GDM1 (cell line): ENCODE measurements at places on chromosomes 13 and 19.

GRCh38 chr13:98401934-98402333 is 175.0 kb downstream of the STK24 start:
- no peak for DNase-seq

GRCh38 chr13:71516521-71516920 is 350.5 kb downstream of the DACH1 start:
- DNase-seq = no peak

- peak; percentile 54 for DNase-seq
These were observed 25.4 kb downstream of the HPN start for GRCh38 chr19:35066691-35067563.

DNA sequence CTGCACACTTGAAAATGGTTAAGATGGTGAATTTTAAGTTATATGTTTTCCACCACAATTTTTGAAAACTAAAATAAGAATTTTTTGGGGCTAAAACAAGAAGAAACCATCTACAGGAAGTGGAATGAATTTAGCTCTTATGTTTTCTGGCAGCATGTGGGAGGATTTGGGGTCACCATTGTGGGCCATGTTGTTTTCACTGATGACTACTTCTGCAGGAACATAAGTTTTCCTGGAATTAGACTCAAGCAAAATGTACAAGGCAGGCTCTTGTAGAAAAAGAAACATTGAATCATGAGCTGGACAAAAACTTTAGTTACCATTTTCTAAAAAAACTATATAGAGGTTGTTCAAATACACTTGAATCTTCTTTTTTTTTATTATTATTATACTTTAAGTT is 125.3 kb upstream of the C1QTNF9B start:
- DNase-seq = no peak

GRCh38 chr13:98284679-98285078 is 107.6 kb upstream of the RNF113B start:
- DNase-seq = no peak

GRCh38 chr19:6199240-6199994 is 64.0 kb downstream of the ACSBG2 start:
- peak; percentile 99 for DNase-seq

DNA sequence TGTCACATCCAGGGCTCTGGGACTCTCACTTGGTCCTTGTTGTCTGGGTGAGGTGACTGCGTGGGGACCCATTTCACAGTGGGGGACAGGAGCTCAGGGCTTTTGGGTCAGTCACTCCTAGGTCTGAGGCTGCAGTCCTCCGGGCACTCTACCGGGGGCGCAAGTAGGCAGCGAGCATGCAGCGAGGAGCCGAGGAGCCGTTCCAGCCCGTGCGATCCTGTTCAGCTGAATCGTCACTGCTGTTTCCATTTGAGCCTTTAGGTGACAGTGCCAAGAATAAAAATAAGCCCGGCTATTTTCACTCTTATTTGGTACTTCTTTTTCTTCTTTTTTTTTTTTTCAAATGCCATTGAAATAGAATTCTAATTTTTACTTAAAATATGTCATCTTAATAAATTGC is 126.5 kb downstream of the ZNF536 start:
- no peak for DNase-seq

- DNase-seq = no peak
These were observed 40.9 kb downstream of the DEDD2 start for GRCh38 chr19:42176649-42176989.

GRCh38 chr13:39481491-39481890 is 121.5 kb downstream of the LHFPL6 start:
- no peak for DNase-seq

GRCh38 chr19:56252699-56253422 is 19.7 kb upstream of the EDDM13 start:
- peak; percentile 8 for DNase-seq

DNA sequence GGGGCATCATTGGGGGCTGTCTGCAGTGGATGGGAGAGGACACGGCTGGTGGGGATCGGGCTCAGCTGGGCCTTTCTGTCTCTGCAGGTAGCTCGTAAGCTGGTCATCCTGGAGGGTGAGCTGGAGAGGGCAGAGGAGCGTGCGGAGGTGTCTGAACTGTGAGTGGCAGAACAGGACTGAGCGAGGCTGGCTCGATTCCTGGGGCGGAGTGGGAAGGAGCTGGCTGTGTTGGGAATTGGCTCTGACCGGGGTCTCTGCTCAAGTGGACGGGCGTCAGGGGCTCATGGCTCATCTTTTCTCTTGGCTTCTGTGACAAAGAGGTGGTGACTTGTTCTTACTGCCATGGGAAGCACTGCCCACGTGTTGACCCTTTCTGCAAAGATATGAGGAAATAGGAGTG is 11.6 kb downstream of the TPM4 start:
- no peak for DNase-seq

GRCh38 chr19:4088975-4089374 is 22.3 kb upstream of the ZBTB7A start:
- DNase-seq = peak; percentile 90

- no peak for DNase-seq
These were observed 67.1 kb upstream of the KPNA3 start for GRCh38 chr13:49859560-49859959.

DNA sequence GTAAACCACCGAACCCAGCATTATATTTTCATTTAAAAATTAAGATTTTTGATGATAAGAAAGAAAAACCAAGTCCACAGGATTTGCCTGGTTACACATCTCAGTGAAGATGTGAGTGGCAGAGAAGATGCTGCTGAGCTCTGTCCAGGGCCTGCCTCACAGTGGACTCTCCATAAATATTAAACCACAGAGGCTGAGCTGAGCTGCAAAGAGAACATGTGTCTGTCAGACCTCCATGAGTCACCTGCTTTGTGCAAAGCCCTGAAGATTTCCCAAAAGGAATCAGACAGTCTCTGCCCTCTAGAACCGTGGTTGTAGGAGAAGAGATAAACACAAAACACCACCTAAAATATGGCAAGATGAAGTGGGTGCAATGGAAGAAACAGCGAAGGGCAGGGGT is 127.2 kb upstream of the TSC22D1 start:
- DNase-seq = no peak

- DNase-seq = no peak
These were observed 44.9 kb downstream of the LYL1 start for GRCh38 chr19:13057744-13058143.

DNA sequence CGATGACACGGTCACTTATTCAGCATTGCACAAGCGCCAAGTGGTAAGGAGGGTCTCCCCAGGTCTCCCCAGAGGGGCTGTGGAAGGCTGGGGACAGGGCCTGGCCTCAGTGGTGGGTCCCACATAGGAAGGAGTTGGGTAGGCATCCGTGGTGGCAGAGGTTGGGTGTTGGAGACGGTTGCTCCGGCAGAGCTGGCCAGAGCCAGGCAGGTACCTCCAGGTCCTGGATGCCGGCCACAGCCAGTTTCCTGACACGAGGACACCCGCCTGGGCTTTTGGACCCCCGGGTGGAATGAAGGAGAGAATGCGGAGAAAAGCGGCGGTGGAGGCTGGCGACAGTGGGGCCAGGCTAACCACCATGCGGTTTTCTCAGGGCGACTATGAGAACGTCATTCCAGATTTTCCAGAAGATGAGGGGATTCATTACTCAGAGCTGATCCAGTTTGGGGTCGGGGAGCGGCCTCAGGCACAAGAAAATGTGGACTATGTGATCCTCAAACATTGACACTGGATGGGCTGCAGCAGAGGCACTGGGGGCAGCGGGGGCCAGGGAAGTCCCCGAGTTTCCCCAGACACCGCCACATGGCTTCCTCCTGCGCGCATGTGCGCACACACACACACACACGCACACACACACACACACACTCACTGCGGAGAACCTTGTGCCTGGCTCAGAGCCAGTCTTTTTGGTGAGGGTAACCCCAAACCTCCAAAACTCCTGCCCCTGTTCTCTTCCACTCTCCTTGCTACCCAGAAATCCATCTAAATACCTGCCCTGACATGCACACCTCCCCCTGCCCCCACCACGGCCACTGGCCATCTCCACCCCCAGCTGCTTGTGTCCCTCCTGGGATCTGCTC is 1.3 kb upstream of the FFAR1 start:
- DNase-seq = peak; percentile 51

DNA sequence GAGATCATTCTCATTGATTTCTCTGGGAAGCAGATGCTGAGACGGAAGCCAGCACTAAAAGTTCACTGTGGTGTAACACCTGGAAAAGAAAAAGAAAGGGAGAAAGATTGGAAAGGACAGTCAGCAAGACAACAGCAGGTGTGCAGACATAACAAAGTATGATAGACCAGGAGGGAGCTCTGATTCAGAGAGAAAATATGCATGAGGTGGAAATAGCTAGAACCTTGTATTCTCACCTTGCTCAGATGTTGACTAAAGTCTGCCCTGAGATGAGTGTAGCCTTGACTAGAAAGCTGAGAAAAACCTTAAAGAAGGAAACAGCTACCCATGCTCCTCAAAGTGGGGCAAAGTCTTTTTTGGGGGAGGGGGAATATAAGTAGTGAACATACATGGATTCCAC is 1711.8 kb downstream of the EFNB2 start:
- DNase-seq = no peak

DNA sequence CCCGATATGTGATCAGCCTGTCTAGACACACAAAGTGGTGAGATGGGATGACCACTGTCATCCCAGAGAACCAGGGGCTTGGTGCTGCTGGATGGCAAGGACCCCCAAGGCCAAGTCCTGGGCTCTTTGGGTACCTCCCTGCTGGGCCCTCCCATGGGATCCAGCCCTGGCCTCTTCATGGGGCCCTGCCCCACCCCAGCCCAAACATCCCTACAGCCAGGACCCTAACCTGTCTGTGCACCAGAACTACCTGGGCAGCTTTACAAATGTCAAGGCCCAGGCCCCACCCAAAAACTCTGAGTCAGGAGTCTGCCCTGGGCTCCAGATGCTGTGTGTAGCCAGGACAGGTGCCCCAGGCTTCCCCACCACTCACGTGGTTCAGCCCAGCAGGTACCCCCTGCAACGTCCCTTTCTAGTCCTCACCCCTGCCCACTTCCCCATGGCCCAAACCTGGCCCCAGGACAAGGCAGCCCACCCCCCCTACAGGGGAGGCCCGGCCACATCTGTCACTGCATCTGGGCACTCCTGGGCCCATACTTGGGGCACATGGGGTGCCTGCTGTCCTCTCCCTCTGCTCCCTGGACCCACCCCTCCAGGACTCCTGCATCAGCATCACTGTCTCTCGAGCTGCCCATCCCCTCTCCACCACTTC is 233.5 kb downstream of the TUBA3C start:
- no peak for DNase-seq

- DNase-seq = no peak
These were observed 1.4 kb downstream of the CEACAM18 start for GRCh38 chr19:51479531-51480331.

GRCh38 chr13:79679334-79679733 is 198.4 kb downstream of the NDFIP2 start:
- DNase-seq = peak; percentile 14

DNA sequence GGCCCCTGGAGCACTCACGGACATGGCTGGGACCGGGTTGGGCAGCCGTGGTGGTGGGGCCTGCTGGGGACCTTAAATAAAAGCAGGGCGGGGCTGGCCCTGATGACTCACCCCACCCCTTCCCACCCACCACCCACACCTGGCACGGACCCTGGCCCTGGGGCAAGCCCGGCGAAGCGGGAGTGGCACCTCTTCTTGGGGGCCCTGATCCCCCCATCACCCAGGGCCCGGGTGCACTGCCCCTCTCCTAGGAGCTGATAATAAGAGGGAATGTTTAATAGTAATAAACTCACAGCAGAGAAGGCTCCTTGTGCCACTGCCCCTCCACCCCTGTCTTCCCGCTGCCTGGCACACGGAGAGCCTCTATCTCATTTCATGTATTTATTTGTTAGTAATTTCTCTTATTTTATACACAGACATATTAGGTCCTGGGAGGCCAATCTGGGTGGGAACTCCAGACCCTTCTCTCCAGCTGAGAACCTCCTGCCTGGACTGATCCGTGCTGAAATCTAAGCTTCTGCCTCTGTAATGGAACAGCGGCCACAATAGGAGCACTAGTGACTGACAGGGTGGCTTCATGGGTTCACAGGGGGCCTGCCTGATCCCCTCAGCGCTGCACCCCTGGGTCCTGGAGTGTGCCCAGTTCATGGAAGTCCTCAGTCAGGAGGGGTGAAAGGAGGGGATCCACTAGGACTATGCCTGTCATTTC is at the start of gene LGALS7:
Gene LGALS7 (minus strand): TSS at position 49 of the 709 bp plus-strand sequence. CDS start 25 bp downstream, at position 24.
- DNase-seq = no peak

GRCh38 chr13:60756306-60756705 is 359.3 kb downstream of the TDRD3 start:
- no peak for DNase-seq

GRCh38 chr13:69474011-69474685 is 633.5 kb upstream of the ATXN8OS start:
- DNase-seq = no peak

- no peak for DNase-seq
These were observed 2772.2 kb downstream of the PCDH9 start for GRCh38 chr13:64457976-64458375.

DNA sequence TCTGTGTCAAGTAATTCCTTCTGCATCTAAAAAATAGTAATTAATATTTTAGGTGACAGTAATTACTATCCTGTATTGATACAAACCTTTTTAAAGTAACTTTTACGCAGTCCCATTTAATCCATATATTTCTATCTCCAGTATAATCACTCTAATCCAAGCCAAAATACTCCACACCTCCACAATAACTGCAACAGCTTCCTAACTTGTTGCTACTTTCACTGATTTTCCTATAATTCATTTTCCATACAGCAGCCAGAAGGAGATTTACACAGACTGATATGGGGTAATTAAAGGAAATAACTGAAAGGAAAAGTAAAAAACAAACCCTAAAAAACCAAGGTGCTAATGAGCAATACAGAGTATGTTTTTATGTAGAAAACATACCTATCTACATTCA is 64.9 kb downstream of the RBM26 start:
- no peak for DNase-seq

DNA sequence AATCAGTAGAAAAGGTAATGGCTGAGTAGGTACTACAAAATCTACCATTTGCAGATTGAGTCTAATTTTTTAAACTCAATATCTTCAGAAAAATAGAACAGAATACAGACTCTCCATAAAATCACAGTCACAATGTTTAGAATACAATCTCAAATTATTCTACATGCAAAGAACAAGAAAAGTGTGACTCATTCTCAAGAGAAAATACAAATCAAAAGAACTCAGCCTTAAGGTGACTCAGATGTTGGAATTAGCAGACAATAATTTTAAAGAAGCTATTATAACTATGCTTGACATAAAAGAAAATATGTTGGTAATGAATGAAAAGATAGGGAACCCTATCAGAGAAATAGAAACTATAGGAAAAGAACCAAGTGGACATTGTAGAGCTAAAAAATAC is 78.9 kb downstream of the RXFP2 start:
- no peak for DNase-seq

GRCh38 chr13:84606616-84607015 is 724.3 kb upstream of the SLITRK1 start:
- no peak for DNase-seq

GRCh38 chr19:51621178-51621577 is 9.0 kb downstream of the SIGLEC5 start:
- DNase-seq = peak; percentile 58

DNA sequence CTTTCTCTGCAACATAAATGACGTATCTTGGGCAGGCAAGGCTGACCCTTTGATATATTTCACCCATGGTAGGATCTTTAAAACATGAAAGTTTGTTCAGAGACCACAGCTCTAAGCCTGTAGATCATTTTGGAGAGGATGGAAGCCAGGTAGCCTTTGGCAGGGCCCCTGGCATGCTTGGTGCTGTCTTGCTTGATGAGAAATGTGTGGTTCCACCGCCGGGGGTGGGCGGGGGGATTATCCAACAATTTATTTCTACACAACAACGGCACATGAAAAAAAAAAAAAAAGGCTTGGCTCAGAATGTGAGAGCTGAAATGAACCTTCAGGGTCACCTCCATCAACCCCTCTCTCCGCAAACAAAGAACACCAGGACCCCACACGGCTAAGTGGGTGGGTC is 112.9 kb upstream of the MBNL2 start:
- no peak for DNase-seq

- no peak for DNase-seq
These were observed 22.5 kb upstream of the SLC35E1 start for GRCh38 chr19:16594681-16595091.
